ENCODE measurements at places on chromosomes 6 and 20.

DNA sequence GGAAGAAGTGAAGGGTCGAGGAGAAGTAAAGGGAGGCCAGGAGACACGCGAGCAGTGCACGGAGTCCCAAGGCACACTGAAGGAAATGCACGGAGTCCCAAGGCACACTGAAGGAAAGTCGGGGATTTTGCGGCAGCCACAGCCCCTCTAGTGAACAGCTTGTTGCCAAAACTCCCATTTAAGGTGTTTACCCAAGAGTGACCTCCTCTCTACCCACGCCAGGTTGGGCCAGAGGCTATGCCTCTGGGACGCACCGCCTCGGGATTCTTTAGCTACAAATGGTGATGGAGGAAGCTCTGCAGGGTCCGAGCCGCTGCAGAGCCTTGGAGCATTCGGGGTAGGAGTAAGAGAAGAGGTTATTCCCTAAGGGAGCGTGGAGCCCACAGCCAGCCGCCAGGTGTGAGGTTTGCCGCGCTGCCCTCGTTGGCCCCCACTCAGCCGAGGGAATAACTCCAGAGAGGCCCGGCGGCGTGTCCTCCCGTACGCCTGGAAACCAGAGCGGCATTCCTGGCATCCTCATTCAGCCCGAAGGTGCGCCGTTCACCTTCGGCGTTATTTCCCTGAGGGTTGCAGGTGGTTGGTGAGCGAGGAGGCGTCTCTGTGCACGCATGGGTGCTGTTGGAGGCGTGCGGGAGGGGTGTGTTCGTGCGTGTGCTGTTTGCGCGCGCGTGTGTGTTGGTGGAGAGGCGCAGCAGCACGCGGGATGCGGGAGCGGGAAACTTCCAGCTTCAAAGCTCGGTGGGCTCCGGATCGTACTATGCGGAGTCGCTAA is 3.4 kb upstream of the MAFB start:
- no peak for DNase-seq

- no peak for DNase-seq
Measured at GRCh38 chr6:118876814-118877213, 17.1 kb upstream of the ASF1A start.

DNA sequence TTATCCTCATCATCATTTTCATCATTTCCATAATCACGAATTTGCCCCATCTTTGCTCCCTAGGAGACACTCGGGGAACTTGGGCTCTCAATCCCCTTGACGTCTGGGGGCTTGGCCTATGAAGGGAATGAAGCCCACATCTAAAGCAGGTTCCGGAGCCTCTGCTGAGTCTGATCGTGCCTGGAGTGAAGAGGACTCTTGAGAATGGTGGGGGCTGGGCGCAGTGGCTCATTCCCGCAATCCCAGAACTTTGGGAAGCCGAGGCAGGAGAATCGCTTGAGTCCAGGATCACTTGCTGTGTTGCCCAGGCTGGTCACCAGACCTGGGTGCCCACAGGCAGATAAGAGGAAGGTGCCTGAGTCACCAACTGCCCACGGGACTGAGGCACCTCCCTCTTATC is 114.5 kb downstream of the SYCP2 start:
- no peak for DNase-seq

DNA sequence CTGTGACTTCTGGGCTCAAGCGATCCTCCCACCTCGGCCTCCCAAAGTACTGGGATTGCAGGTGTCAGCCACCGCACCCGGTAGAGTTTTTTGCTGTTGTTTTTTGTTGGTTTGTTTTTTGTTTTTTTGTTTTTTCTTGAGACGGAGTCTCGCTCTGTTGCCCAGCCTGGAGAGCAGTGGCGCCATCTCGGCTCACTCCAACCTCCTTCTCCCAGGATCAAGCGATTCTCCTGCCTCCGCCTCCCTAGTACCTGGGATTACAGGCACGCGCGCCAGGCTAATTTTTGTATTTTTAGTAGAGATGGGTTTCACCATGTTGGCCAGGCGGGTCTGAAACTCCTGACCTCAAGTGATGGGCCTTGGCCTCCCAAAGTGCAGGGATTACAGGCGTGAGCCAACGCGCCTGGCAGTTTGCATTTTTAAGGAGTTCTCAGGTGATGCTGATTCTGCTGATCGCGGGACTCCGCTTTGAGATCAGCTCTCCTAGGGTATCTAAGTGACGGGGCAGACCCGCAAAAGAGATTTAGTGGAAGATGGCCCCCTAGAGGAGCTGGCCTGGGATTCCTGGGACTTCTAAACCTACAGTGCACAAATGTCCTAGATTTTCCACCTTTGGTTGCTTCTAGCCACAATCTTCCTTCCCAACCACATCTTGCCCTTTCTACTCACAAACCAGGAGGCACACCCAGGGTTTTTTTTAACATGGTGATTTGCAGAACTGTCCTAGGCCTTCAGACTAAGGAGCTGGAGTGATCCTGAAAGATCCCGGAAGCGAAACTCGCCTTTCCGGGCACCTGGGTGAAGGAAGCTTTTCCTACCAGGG is 45.2 kb downstream of the DPPA5 start:
- DNase-seq, result peak; percentile 75

GRCh38 chr6:97775012-97775411 is 492.0 kb upstream of the MMS22L start:
- DNase-seq, result no peak

DNA sequence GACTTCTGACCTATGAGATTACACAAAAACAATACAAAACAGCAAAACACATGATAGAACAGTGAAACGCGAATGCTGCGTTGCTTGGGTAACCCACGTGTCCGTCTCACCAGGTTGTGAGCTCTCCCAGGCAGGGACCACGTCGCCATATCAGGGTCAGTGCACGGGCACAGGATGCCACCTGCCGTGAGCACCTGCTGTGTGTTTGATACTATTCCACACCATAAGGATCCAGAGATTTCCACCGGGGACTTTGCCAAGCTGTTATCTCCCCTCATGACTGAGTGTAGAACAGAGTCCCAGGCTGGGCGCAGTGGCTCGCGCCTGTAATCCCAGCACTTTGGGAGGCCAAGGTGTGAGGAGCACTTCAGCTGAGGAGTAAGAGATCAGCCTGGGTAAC is 288.0 kb downstream of the BMP7 start:
- DNase-seq, result no peak

DNA sequence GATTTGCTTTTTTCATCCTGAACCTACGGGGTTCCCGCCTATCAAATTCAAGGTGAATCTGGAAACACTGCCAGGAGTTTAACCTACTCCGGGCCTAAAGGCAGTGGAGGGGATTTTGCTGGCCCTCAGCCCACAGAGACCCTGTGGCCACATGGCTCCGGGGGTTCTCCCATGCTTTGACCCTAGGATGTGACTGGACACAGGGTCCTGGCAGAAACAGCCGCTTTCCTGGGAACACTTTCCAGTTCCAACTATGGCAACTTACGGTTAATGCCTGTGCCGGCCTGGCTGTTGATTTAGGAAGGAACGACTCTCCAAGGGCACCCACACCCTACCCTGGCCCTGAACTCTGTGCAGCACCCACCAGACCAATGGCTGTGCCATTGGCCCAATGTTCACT is 141.7 kb upstream of the RPS6KA2 start:
- no peak for DNase-seq
